Activated CD4-positive, alpha-beta T cell treated with anti-CD3 and anti-CD28 coated beads for 4 hours (primary cell): ENCODE measurements at places on chromosomes 7 and 10.

GRCh38 chr7:24715171-24715570 lies 42.1 kb downstream of the GSDME start:
- DNase-seq, result no peak

- DNase-seq, result no peak
Observed at GRCh38 chr7:7682861-7683260, 35.5 kb downstream of the RPA3 start.

GRCh38 chr10:6958254-6958653 lies 378.2 kb upstream of the PRKCQ start:
- DNase-seq, result no peak

DNA sequence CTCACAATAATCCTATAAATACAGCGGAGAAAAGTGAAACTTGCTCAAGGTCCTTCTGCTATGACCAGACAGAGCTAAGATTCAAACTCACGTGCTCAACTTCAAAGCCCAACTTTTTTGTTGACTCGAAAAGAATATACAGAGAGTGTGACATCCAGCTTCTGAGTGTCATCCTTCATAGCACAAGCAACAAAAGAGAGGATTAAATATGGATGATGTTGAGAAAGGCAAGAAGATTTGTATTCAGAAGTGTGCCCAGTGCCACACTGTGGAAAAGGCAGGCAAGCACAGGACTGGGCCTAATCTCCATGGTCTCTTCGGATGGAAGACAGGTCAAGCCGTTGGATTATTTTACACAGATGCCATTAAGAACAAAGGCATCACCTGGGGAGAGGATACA lies 2.1 kb upstream of the FAM3C start:
- no peak for DNase-seq

DNA sequence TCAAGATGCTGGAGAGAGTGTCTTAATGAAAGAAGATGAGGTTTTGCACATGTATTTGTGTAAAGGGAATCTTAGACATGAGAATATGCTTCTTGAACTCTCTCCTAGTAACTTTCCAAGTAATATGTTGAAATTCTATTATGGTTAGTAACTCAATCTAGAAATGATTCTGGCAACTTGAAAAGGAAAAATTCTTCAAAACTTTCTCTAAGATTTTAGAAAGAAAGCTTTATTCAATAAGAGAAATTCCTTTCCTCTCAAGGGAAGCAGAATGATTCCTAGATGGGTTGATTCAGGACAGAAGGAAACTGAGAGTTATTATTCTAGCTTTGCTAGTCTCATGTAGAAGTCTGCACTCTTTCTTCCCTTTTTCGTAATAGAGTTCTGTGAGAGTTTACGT lies 364.3 kb upstream of the PLXDC2 start:
- no peak for DNase-seq

GRCh38 chr7:68425377-68425776 lies 1172.9 kb upstream of the AUTS2 start:
- DNase-seq, result no peak

DNA sequence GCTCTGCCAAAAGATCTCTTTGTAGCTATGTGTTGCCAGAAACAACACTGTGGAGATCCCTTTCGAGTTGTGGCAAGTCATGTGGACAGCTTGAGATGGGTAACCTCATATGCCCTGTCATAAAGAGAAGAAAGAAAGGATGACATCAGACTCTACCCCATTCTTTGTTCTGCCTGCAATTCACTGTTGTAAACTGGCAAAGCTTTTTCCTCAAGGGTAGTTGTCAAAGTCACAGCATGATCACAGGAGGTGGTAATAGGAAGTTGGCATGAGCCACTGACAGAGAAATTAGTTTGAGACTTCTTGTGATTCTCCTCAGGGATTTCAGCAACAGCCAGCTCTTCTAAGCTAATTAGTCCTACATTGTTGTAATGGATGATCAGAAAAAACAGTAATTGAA lies 19.4 kb upstream of the MINDY3 start:
- no peak for DNase-seq

- no peak for DNase-seq
Observed at GRCh38 chr10:125157505-125157904, 2.9 kb downstream of the CTBP2 start.

GRCh38 chr7:131335639-131336381 lies 8.1 kb downstream of the MKLN1 start:
- DNase-seq, result no peak

DNA sequence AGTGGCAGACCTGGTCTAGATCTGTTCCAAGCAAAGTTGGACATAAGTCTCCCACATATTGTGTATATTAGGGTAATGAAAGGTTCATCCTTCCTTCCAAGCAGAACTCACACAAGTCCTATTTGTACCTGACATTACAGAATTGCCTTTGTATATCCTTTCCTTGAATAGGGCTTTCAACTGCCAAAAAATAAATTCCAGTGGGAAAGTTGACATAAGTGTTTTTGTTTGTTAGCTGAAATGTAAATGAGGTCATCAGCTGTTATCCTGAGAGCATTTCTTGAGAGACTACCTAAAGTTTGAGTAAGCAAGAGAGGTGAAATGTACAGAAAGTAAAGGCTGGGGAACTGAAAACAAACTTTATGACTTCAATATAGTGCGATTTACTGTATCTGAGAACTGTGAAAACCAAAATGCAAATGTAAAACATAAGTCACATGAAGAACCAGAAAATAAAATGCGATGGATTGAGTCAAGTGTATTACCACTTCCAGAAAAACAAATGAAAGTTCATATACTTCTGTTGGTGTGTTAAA lies 527.3 kb upstream of the SEMA3D start:
- DNase-seq, result no peak

GRCh38 chr7:4261601-4261960 lies 420.5 kb upstream of the FOXK1 start:
- DNase-seq, result no peak

DNA sequence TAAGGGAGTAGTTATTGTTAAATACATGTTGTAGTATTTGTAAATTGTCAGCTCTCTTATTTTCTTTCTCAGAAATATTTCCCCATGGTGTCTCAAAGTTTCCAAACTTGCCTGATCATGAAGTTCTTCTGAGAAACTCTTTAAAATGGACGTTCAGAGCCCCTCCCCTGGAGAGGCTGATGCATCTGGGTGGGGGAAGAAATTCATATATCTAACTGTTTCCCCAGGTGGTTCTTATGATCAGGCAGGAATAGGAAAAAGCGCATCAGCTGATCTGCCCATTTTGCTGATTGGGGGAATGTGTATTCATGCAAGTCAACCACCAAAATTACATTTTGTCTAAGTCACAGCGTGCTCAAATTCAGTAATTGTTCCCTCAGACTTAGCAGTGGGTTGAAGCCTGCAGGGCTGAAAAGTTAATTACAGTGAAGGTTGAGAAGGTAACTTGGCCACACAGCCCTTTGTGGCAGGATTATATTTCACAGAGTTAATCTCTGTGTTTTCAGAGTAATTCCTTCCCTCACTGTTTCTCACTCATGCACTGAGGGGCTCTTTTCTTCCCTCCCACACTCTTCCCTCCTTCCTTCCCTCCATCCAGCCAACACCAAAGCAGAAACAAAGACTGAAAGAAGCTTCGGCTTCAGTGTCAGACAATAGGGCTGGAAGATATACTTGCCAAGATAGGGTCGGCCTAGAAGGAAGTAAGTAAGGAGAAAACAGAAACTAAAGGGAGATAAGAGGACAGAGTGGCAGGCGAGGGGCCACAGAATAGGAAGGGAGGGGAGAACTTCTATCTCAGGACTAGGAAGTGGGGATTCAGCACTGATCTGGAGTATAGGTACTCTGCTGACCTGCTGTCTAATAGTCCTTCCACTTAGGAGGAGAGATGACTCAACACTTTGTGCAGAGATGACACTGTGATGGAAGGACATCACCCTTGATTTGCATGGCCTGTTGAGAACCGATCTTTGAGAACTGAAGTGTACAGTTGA lies 50.5 kb upstream of the STARD3NL start:
- no peak for DNase-seq
